ENCODE measurements at places on chromosomes 13 and 19.

DNA sequence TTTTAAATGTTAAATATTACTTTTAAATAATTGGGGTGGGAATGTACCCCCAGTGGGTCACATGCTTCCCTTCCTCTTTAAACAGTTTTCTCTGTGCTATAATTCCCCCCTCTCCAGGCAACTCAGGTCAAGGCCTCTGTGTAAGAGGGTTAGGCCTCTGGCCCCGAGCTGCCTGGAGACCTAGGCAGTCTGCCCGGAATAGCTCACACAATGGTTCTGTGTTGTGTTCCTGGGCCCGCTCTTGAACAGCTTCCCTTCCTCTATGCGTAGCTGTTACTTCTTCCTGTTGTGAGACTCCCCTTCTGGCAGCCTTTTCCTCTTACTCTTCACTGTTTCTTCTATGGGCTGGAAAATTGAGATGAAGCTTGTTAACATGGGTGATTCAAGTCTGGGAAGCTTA, 14.8 kb upstream of the ZNF492 start:
- no peak for DNase-seq

- no peak for DNase-seq
Measured at GRCh38 chr19:28960986-28961705, 251.8 kb downstream of the UQCRFS1 start.

DNA sequence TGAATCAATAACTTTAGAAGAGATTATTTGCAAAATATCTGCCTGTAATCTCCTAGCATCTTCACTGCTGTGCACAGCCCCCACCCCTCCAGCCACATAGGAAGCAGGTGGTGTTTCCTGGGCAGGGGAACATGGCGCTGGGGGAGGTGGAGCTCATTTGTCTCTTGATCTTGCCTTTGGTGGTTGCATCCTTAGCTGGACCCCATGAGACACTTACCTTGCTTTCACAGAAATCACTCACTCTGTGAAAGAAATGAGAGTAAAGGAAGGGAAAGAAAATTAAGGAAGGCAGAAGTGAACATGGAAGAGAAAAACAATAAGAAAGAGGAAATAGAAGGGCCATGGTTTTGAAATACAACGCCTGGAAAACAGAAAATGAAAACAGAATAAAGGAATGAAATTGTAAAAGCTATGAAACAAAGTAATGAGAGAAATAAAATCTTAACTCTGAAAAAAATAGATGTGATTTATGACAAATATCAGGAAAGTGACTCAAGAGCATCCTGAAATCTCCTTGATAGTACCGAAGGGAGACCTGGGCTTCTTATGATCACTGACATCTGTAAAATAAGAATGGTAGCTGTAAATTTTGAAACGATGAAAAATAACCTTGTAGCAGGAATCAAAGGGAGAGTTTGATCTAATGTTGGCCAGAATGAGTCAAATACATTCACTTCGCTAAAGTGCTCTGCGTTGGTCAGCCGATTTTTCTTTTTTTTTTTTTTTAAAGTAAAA, 17.2 kb upstream of the RNASEH2B start:
- DNase-seq, result no peak

DNA sequence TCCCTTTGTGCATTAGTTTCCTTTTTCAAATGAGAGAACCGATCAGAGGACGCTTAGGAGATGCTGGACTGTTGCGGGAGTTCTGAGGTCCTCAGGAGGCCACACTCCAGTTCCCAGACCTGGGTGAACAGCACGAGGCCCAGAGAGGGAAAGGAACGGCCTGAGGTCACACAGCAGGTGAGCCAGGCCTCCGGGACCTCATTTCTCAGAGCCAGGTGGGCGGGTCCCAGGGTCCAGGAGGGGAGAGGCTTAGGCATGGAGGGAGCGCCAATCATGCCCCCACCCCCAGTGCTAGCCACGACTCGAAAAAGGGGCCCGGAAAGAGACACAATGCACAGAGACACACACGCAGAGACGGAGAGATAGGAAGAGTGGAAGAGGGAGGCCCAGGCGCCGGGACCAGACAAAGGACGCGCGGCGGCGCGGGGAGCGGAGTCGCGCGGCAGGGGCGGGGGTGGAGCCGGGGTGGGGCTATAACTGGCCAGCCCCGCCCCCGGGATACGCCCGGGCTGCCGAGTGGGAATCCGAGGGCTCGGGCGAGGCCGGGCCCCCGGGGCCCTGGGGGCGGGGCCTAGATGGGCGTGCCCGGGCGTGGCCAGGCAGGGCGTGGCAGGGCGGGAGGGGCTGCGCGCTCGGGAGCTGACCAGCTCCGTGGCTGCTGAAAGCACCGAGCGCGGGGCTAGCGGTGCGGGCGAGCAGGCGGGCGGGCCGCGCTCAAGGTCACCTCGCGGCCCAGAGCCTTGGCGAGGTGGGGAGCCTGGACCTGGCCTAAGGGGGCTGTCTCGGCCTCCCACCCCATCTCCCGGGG, 1.6 kb downstream of the ELAVL3 start:
- peak; percentile 12 for DNase-seq

DNA sequence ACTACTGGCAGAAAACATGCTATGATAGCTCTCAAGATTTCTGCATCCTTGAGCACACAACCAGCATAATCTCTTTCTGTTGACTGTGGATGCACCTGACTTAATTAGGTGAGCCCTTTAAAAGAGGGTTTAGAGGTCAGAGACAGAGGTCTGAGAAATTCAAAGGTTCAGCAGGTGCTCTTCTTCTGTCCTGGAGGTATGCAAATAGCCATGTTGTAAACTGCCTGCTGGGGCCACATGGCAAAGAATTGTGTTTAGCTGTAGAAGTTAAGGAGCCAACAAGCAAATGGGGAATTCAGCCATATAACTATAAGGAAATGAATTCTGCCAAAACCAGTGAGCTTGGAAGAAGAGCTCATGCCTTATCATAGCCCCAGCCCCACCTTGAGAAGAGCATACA, 11.6 kb upstream of the DCLK1 start:
- DNase-seq, result no peak

GRCh38 chr13:113064534-113065405, 40.8 kb upstream of the F7 start:
- no peak for DNase-seq

DNA sequence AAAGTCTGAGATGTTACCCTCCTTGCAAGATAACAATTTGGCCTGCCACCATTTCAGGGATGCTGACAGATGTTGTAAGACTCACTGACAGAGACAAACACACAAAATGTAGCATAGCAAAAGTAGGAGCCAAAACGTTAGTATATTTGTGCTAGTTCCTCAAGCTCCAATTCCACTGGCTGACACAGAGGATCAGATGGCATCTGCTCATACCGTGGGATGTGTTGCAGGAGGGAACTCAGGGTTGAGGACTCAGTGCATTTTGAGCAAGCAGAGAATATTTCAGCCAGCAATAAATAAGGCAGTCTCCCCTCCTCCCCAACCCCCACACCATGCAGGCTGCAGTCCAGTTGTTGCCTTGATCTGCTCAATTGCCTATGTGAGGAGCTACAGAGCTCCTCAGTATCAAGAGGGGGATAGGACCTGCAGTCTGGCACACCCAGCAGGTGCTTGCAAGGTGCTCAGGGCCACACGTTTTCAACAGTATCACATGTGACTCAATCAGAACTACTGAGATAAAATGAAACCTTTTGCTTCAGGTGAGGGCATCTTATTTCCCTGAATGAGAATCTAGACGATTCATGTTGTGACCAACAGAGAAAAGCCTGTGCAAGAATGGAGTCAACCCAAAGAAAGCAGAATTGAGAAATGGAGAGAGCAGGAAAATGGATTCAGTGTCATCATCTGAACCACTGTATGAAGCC, 23.6 kb upstream of the LRCH1 start:
- DNase-seq, result no peak

DNA sequence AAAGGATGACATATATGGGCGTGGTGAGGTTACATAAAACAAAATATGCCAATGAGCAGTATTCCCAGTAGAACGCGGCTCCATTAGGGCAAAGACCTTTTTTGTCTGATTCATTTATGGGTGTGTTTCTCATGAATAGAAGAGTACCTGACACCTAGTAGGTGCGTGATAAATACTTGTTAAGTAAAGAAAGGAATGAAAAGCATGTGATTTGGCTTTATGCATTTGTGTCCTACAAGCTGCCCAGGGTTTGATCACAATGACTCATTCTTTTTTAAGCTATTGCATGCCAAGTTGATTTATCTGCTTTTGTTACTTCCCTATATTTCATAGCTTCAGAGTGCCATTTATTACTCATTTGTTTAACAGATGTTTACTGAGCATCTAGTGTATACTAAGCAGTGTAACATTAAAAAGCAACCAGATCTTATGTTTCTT, 19.1 kb upstream of the KCTD4 start:
- peak; percentile 64 for DNase-seq

GRCh38 chr13:78102121-78102677, 183.6 kb upstream of the EDNRB start:
- peak; percentile 19 for DNase-seq

DNA sequence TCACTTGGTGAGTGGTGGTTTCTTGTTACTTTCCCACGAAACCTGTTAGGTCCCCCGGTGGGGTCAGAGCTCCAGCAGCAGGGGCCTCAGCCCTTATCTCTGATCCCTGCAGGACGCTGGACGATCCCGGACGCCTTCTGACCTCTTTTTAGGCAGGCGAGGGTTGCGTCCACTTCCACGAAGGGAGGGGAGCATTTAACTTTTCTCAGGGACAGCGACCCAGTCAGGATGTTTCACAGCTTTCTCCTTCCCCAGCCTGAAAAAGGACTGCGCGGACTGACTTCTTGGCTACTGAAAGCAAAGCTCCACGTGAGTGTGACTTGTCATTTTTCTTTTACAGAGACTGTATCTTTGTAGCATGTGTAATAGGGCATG, 692 bp downstream of the ZNF234 start:
- peak; percentile 20 for DNase-seq

DNA sequence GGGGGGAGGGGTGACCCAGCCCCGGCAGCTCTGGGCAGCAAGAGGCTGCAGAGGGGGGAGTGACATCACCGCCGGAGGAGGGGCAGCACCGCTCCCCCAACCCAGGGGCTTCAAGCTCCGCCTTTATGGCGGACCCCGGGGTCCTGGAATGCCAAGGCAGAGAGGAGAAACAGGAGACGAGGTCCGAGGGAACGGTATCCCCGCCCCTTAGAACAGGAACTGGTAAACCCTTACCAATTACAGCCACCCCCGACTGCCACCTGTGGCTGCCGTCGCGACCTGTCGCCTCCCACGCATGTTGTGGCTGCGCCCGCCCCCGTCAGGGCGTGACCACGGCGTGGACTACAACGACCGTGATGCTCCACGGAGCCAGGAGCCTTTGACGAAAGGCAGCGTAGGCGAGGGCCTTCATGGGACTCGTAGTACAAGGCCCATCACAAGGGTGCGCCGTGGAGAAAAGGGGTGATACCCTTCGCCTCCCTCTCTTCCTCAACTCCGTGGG, 4.1 kb upstream of the KCNC3 start:
- no peak for DNase-seq

GRCh38 chr13:111859354-111860230, 207.4 kb upstream of the SOX1 start:
- no peak for DNase-seq

DNA sequence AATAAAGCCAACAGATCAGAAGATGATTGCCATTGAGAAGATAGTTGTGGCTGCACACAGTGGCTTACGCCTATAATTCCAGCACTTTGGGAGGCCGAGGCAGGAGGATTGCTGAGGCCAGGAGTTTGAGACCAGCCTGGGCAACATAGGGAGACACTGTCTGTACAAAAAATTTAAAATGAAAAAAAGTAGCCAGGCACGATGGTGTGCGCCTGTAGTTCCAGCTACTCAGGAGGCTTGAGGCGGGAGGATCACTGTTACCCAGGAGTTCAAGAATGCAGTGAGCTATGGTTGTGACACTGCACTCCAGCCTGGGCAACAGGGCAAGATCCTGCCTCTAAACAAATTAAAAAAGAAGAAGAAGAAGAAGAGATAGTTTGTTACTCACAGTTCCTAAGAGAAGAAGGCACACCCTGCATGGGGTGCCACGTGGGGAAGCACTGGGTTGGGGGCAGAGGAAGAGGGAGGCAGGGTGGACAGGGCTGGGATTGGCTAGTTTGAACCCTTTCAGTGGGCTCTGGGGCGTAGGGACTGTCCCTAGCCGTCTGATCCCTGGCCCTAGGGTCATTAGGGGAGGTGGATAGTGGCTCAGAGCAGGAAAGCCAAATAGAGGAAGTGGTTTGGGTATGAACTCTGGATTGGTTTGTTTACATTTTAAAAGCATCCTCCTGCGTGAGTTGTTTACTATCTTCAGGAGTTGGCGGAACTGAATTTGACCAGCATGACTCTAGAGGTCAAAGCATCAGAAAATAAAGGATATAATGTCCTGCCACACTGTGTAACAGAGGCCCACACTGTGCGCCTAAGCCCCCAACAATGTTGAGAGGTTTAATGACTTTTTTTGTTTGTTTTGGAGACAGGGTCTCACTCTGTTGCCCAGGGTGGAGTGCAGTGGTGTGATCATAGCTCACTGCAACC, 60.5 kb upstream of the MEDAG start:
- no peak for DNase-seq

DNA sequence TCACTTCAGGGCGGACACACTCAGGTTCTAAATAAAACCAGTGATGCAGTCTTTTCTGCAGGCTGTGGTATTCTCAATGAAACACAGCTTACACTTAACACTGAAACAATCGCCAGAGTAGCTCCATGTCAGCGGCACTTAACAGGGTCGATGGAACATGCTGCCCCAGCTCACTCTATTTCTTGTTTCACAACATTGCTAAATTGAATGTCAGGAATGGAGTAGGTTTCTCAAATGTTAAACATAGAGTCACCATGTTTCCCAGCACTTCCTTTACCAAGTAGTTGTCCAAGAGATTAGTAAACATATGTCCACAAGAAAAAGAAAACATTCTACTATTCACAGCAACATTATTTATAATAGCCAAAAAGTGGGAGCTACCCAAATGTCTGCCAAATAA, 306.9 kb downstream of the SLITRK6 start:
- DNase-seq, result no peak

All from kidney capillary endothelial cell (primary cell).